Panc1 (cell line): ENCODE measurements at places on chromosomes 5 and 9.

DNA sequence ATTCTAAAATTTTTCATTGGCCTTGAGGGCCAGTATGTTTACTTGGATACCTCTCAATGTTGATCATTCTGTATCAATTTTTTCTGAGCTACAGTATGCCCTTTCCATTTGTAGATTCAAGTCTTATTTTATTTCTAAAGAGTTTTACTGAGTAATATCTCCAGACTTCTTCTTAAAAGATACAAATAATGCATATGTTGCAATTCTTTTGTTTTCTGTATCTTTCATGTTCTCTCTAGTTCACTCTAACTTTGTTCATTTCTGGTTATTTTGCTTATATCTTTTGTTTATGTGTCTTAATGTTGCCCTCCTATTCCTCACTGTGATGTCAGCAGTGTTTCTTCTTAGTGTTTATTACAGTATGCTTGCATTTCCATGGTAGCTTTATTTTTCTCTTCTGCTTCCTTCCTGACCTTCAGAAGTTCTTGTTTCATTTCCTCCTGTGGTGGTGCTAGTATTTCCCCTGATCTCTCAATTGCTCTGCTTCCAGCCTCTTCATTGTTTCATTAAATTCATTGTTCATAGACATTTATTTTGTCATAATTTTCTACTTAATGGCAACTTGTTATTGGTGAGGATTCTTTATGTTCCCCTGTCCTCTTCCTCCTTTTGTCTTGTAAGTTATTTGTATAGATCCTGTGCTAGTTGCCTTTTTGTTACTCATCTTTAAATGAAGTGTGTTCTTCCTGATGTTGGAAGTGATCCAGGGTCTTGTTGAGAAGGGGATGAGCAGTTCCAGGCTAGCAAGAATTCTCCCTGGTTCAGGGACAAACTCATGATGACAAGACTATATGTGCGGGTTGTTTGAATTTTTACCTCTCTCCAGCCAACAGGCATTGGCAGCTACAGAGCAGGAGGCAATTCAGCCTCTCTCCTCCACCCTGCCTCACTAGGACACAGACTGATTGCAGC, 160.8 kb downstream of the DEPDC1B start:
- no peak for DNase-seq

GRCh38 chr5:95862671-95863382, 40.3 kb upstream of the GLRX start:
- DNase-seq, result no peak

DNA sequence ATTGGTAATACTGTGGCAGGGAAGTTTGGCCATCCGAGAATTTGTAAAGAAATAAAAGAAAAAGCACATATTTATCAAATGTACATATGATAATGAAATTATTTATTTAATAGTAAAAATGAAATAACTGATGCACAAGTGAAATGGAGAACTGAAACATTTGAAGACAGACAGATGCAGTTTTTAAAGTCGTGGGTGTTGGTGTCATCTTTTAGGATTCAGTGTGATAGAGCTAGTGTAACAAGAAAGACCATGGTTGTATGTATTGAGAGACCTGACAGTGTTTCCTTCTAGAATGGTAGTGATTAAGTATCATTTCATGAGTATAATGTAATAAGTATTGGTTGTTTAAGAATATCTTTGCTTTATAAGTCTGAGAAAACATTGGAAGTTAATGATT, 2.4 kb downstream of the SEC61B start:
- DNase-seq, result no peak

DNA sequence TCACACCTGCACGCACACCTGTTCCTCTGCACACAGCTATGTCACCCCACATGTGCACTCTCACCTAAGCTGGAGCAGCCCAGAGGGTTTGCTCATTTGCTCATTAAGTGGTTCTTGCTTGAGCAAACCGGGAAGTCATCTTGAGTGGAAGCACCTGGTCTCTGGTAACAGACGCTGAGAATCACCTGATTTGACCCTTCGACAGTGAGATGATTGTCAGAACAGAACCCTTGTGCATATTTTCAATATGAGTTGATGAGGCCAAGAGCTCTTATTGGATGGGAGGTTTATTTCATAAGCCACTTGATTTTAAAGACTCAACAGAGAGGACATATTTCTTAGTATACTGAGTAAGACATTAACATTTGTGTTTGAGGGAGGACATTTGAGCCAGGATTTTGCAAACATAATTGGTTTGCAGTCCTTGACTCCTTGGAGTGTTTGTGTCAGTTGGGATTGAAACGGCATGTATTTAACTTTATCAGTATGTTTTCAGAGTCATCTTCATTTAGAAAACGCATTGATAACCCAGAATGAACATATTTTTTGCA, 22.1 kb upstream of the LPCAT1 start:
- DNase-seq, result no peak
